GOT3 (cell line): ENCODE measurements at places on chromosomes 1 and 21.

GRCh38 chr1:115479055-115479482 is 141.0 kb upstream of the NGF start:
- DNase-seq: no peak

- no peak for DNase-seq
Measured at GRCh38 chr1:228141226-228142044, 1.4 kb downstream of the GUK1 start.

- no peak for DNase-seq
Measured at GRCh38 chr1:182384387-182384960, 7.1 kb downstream of the GLUL start.

- no peak for DNase-seq
Measured at GRCh38 chr1:41856944-41857285, 61.8 kb downstream of the HIVEP3 start.

GRCh38 chr1:183812128-183812527 is 7.2 kb downstream of the RGL1 start:
- DNase-seq: no peak

DNA sequence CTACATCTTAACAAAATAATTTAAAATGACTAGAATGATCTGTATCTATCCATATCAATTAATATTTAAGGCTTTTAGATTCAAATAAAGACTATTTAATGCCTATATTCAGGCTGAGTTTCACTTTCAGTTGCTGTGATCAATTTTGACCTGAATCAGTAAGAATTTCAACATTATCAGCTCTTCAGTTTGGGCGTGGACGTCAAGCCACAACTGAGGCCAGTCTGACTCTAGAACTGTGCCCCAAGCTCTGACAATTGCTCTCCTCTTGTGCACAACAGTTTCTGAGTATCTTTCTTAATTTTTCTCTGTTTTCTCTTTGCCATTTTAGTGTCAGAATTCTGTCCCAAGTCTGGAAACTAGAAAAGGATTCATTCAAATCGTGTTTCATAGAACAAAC is 1095.5 kb downstream of the PLA2G4A start:
- DNase-seq: no peak
